ENCODE measurements at places on chromosomes 3 and 15.

GRCh38 chr3:108298056-108298455, 1.7 kb downstream of the HHLA2 start:
- no peak for DNase-seq

DNA sequence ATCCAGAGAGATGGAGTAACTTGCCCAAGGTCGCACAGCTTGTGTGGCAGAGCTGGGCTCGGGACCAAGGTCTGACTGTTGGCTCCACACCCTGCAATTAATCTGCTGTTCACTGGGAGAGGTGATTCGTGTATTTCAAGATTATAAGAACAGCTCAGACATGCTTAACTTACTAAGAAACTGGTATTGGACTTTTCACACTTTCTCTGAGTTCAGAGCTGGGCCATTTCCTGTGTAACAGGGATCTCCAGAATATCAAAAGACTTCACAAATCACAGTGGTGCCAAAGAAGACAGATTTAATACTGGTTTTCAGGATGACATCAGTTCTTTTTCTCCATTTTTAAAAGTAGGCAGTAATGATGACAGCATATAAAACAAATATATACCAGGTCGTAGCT, 156.8 kb upstream of the UBE2E1 start:
- DNase-seq, result no peak

GRCh38 chr3:82814660-82815059, 1053.2 kb upstream of the GBE1 start:
- DNase-seq, result no peak

DNA sequence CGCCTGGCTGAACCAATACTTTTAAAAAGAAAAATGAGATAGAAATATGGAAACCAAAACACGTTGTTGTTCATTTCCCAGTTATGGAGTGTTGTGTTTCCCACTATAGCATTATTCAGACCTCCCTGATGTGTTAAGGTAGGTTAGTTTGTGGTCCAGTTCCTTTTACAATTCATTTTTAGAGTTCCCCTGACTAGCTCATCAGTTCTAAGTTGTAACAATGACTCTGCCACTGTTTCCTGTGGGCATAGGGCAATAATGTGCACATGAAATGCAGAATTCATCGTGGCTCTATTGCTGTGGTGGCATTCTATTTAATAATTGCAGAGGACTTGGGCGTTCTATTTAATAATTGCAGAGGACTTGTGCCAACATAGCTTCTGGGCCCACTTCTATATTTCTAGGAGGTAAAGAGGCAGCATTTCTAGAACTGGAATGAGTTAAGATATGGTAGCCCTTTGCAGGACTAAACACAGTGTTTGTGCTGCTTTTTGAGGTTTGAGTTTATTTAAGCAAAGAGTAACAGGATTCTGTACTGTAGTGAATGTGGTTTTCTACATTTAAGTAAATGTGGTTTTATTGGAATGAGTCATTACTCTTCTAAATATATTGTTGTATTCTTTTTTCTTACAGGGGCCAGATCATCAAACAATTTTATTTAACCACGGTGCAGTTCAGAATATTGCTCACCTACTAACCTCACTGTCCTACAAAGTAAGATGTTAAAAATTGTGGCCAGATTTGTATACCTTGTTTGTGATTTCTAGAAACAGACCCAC, 47.5 kb downstream of the ARMC8 start:
- no peak for DNase-seq

DNA sequence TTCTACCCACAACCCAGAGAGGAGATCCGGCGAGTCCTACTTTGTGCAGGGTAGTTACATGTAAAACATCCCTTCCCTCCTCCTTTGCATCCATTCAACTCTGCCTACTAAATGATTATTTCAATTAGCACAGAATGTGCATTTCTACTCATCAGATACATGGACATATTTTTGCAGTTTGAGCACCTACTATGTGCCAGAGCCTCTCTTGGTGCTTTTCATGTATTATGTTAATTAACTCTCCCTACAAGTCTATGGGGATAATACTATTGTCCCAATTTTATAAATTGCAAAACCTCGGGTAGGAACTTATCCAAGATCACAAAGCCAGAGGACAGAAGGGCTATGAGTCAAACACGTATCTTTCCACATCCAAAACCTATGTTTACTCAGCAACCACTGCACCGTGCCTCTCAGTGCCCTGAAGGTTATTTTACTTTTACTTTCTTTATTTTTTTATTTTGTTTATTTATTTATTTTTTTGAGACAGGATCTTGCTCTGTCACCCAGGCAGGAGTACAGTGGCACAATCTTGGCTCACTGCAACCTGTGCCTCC, 432.8 kb downstream of the MAGI1 start:
- no peak for DNase-seq
